ENCODE measurements at places on chromosomes 7 and 10.

- DNase-seq: no peak
Measured at GRCh38 chr7:55375237-55375636, 10.1 kb downstream of the LANCL2 start.

DNA sequence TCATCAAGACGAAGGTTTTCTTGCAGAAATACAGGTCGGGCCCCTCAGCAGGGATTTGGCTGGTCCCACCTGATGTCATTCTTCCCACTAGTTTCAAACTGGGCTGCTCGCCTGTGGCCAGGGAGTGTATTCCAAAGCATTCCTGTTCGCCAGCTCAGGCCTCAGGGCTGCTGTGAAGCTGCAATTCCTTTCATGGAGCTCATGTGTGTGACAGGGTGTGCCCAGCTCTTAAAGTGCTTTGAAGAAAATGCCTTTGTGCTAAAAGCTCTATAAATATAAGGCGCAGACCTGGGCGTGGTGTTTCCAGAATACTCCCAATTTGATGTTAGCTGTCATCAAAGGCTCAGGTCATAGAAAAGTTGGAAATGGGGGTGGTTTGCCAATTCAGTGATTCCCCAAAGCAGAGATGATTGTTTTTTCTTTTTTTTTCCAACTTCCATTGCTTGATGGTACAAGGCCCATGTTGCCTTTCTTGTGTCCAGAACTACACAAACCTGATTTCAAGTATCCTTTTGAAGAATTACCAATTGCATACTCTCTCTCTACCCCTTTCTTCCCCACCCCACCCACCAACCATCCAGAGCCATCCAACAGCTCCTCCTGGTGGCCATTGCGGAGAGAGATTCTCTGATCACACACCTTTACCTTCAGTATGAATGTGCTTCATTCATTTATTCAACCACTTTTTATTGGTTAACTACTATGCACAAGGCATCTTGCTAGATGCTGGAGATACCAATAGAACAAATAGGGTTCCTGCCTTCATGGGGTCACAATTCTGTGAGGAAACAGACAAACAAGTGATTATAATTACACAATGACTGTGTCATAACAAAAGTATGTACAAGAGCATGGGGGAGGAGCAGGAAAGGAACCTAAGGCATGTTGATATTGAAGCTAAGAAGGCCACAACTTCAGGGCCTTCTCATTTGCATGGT lies 297.3 kb upstream of the LYZL1 start:
- no peak for DNase-seq

DNA sequence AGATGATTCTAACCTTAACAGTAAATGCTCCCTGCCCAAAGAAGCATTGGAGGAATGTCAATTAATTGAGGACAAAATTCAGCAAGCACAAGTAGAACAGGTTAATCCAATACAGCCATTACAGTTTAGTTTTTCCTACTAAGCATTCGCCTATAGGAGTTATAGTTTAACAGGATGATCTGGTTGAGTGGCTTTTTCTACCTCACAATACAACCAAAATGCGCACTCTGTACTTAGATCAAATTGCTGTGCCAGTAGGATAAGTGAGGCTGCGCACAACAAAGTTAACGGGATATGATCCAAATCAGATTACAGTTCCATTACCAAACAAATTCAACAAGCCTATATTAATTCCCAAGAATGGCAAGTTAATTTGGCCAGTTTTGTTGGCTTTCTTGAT lies 117.1 kb upstream of the TRIM24 start:
- DNase-seq: no peak

DNA sequence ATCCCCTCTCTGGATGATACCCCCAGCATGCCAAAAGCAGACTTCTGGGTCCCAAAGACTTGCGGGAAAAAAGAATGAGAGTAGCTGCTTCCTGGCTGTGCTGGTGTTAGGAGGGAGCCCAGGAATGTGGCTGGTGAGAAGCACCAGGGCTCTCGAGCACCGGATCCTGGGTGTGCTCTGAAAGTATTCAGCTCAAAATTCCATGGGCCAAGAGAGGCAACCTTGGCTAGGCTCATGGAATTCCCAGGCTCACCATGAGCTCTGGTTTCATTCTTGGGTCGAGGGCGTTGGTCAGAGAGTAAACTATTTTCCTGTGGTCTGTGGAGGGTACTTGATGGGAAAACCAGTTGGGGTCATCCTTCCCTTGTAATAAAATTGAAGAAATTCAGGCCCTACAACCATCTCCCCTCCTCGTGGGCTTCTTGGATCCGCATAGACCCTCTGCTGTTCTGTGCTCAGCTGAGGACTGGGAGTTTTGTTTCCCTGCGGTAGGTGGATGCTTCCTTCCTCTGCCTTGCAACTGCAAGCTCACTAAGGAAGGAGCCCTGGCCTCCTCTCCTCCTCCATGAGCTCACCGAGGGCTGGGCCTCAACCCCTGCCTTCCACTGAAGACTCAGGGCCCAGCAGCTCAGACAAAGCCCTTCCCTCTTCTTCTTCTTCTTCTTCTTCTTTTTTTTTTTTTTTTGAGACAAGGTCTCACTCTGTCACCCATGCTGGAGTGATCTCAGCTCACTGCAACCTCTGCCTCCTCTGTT lies 34.5 kb upstream of the AQP1 start:
- DNase-seq: no peak

DNA sequence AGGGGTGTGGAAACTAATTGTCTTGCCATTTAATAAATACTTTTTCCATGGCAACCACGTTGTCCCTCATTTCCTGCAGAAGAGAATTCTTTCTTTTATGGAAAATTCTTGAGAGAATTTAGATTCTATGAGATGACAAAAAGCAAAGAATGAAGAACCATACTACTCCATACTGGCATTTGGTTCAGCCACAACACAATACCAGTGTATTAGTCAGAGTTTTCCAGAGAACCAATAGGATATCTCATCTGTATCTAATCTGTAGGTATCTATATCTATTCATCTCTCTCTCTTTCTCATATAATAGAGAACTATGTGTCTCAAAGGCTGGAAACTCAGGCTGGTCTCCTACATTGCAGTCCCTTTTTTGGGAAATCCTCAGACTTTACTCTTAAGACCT lies 44.6 kb upstream of the NAMPT start:
- no peak for DNase-seq

DNA sequence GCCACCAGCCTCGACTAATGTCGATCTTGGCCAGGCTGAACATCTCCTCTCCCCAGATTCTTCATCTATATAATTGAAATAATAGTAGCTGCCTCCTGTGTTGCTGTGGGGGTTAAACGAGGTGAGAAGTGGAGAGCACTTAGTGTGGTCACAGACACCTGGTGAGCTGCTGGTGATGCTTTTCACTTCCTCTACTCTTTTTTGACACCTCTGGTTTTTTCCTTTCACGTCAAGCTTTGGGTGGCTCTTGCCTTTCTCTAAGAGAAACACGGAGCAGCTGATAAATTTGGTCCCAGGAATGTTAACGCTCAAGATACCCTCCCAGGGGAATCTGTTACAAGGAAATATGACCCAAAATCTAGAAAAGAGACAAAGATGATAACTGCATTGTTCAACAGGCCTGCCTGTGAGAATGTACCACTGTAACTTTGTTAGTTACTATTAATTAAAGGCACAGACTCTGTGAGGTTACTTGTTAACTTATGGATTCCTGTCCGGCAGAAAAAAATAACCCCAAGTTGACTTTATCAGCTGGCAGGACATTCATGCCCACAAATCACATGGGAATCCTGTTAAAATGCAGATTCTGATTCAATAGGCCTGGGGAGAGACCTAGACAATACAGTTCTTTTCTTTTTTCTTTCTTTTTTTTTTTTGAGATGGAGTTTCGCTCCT lies 9.5 kb upstream of the NPFFR1 start:
- DNase-seq: no peak

DNA sequence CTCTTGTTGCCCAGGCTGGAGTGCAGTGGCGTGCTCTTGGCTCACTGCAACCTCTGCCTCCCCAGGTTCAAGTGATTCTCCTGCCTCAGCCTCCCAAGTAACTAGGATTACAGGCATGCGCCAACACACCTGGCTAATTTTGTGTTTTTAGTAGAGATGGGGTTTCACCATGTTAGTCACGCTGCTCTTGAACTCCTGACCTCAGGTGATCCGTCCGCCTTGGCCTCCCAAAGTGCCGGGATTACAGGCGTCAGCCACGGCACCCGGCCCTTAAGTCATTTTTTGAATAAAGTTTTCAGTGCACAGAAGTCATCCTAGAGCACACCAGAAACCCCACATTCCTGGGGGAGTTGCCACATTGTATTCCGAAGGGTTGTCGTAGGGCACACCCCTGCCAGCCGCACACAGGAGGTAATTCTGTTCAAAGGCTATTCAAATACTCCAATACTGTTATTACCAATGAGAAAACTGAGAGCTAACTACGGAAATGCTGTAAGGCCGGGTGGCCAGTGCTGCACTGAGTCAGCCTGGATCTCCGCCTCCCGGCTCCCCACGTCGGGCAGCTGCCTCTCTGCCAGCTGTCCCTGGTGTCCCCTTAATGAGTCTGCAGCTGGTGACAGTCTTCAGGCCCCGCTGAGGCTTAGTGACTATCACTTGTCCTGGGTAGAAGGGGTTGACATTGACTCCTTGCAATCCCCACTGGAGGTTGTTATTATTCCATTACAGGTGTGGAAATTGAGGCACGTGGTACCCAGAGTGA lies 8.6 kb upstream of the RFC2 start:
- no peak for DNase-seq

GRCh38 chr10:91885362-91886079 lies 23.8 kb downstream of the FGFBP3 start:
- DNase-seq: no peak

DNA sequence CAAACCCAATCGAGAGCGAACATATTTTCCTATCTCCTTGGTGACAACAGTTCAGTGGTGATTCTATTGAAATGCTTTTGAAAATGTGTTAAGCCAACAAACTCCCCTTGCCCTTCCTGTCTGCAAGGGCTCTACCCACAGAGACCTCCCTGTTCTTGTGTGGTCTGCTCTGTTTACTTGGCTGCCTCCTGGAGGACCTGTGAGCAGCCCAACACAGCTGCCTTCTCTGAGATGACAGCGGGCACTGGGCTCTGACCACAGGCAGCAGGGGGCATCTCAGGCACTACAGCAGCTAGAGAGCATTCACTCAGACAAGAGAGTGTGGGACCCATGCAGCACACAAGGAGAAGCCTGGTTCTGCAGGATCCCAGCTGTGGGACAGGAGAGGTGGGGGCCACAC lies 416.4 kb downstream of the TCERG1L start:
- DNase-seq: no peak

DNA sequence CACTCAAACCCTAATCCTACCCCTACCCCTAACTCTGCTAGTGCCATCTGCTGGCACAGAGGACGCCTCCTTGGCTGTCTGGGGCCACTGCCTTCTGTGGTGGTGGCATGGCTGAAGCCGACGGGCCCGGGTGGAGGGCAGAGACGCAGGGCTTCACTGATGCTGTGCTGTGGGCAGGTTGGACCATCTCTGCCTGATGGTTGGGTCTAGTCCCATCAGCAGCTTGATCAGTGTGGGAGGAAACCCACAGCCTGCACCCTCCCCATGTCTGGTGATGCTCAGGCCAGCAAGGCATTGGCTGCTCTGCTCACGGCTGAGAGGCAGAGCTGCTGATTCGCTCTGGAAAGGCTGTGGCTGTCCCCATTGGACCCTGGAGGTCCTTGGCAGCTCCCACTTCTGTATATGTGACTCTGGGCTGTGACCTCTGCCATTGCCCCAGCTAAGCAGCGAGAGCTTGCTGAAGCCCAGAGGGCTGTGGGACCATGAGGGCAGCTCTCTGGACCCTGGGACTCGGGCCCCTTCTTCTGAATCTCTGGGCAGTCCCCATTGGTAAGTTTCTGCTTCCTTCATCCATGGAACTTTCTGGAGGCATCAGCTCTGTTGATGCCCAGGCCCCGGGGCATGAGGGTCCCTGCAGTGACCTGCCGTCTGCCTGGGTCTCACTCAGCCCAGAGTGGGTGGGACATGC lies at the start of gene SCART1:
TSS of gene SCART1 (plus strand) at position 430 of the 688 bp plus-strand sequence. CDS start at position 483, 53 bp downstream.
- DNase-seq: no peak

DNA sequence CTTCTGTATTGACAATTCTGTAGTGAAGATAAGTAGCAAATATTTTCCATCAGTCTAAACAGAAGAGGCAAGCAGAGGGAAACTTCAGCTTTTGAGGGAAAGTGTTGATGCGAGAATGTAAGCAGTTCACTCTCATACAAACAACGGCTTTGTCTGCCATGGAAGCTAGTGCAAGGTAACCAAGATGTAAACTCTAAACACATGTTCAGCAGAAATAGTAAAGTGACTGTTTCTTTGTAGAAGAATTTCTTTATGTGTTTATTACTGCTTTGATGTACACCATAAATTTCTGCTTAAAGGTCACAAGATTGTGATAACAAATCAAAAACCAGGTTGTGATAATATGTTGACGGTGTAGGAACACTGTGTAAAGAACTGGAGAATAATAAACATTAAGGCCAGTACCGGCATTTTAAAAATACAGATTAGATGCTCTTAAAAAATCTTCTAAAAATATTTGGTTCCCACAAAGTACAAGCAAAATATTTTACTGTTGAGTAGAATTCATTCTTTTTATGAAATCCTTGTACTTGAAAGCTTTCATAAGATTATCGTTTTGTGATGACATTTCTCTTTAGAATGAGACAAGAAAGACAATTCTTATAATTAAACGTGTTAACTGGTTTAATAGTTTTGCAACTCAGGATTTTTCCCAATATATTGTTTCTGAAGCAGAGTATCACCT lies 34.2 kb downstream of the SEMA3C start:
- DNase-seq: no peak

DNA sequence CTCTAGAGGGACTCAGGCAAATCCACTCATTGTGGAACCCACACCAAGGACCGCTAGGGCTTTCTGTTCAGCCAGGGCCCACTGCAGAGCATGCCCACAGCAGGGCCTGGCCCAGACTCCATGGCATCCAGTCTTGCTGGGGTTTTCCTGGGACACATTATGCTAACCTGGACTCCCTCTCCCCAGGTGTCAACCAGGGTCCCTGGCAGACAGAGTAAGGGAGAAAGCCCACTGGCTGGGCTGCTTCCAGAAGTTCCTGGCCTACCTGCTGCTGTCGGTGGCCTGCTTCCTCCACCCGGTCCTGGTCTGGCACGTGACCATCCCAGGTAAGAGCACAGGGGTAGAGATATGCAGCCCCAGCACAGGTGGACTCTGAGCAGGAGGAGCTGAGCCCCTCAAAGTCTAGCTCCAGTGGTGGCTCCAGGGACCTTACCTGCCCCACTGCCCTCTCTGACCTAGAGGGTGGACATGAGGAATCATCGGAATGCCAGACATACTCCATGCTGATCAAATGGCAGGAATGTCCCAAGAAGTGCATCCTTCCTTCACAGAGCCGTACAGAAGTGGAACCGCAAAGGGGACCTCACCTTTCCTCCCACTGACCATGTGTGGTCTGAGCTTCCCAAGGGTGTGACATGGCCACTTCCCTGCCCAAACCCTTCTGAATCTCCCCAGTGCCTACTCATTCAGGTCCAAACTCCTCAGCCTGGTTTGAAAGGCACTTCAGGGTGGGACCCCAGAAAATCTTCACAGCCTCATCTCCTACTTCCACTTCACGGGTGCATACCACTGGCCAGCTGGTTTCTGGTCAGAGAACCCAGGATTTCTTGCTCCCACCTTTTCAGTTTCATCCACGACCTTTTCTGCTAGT lies 22.5 kb downstream of the TMEM72 start:
- no peak for DNase-seq

Measured in mesothelial cell of epicardium (in vitro differentiated cells).